H1 (cell line): ENCODE measurements at places on chromosomes 7 and 10.

DNA sequence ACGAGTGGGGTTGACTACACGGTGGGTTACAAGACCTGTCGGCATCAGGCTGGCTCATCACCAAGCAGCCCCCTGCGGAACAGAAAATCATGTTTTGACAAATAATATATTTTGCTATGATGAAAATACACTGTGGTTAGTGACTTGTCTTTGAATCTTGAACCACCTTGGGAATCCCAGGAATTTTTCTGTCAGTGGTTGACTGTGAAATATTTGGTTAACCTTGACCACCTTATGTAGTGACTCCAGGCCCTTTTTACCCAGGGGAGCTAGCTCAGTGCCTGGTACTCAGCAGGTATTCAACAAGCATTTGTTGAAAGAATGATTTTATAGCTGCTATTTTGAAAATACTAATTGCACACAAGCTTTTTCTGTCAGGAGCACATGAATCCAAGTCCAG lies 406.0 kb downstream of the PHF14 start:
- no peak for DNase-seq

DNA sequence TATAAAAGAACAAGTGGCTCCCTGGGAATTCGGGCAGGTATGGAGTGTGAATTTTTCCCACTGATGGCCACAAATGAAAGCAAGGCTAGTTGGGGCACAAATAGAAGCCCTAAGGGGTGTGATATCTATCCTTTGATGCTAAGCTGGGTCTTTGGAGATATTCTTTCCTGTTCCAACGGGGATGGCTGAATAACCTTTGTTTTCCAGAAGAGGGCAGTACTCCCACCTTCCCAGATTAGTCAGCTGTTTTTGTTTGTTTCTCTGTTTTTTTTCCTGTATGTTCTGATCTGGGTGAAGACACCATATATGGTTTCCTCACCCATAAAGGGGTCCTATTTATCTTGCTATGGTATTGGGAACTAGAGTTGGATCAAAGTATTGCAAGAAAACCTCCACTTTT lies 947.7 kb upstream of the SORCS1 start:
- peak; percentile 1 for DNase-seq

GRCh38 chr7:128398841-128399135 lies 11.0 kb downstream of the IMPDH1 start:
- DNase-seq: no peak

DNA sequence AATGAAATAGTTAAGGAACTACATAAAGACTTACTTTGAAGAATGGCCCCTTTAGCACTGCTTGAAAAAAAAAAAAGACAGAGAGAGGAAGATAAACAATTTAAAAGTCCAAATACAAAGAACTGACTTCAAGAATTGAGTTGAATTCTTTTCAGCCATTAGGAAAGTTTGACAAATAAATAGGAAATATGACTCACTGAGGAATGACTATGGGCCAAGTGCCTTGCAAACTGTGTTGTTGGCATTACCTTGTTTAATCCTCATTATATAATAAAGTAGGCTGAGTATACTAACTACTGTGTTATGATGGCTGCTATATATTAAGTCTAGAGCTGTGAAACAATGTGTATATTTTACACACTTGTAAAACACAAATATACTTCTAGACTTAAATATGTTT lies 151.1 kb downstream of the ELMO1 start:
- no peak for DNase-seq

DNA sequence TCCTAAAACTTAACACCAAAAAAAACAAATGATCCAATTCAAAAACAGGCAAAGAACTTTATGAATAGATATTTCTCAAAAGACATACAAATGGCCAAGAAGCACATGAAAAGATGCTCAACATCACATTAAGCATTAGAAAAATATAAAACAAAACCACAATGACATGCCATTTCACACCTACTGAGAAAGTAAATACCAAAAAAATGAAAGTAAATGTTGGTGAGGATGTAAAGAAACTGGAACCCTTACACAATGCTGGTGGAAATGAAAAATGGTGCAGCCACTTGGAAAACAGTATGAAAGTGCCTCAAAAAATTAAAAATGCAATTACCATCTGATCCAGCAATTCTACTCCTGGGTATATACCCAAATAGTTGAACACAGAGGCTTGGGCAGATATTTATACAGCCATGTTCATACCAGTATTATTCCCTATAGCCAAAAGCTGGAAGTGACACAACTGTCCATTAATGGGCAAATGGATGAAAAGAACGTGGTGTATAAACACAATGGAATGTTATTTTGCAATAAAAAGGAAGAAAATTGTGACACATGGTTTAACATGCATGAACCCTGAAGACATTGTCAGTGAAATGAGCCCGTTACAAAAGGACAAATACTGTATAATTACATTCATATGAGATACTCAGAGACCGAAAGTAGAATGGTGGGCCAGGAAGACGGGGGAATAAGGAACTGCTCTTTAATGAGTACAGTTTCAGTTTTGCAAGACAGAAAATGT lies 89.0 kb downstream of the JMJD1C start:
- no peak for DNase-seq

DNA sequence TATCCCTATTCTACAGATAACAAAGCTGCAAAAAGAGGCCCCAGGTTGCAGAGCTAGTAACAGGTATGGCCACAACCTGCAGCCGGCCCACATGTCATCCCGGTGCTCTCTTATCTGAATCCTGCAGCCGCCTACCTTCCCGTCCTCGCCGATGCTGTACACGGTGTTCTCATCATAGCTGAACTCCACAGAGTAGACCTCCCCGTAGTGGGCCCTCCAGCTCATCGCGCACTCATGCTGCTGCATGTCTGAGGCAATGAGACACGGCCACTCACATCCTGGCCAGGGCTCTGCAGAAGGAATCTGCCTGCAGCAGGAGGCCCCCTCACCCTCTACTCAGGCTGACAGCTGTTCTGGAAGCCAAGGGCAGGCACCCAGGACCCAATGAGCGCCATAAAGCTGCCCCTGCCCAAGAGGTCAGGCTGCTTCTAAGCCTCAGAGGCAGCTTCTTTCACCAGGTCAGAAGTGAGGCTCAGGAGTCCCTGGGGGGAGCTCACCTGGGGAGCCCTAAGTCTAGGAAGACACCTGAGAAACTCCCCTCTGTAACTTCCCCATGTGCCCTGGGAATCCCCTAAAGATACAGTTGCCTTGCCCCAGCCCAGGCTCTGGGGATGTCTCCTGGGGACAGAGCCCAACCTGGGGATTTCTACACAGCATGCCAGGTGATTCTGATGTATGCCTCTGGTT lies 17.9 kb upstream of the CYREN start:
- DNase-seq: no peak

DNA sequence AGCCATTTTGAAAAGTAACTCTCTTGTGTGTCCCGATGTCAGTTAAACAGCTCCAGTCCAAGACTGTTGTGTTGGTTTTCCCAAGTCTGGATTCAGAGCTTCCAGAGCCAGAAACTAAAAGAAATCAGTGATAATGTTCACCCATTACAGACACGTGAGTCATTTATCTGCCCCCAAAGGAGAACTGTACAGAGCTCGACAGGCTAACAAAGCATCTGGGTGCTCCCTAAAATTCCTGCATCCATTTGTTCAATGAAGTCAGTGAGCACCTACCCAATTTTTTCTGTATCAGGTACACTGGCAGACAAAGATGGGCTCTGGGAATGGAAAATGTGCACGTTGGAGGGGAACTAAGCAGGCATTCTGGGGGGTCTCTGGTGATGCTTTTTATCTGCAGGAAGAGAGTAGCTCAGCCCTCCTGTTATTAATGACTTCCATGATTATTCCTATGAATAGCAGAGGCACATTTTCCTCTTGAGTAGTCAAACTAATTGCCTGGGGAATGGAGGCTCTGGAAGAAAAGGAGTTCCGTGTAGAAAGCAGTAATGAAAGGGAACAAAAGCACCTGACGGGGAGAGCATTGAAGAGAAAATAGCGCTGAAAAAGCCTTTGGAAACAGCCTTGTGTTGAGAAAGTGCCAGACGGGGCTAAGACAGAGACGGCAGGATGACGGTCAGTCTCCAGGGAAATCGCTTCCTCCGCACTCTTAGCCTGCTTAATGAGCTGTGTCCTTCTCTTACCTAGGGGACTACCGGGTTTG lies 75.3 kb downstream of the GAD2 start:
- no peak for DNase-seq

DNA sequence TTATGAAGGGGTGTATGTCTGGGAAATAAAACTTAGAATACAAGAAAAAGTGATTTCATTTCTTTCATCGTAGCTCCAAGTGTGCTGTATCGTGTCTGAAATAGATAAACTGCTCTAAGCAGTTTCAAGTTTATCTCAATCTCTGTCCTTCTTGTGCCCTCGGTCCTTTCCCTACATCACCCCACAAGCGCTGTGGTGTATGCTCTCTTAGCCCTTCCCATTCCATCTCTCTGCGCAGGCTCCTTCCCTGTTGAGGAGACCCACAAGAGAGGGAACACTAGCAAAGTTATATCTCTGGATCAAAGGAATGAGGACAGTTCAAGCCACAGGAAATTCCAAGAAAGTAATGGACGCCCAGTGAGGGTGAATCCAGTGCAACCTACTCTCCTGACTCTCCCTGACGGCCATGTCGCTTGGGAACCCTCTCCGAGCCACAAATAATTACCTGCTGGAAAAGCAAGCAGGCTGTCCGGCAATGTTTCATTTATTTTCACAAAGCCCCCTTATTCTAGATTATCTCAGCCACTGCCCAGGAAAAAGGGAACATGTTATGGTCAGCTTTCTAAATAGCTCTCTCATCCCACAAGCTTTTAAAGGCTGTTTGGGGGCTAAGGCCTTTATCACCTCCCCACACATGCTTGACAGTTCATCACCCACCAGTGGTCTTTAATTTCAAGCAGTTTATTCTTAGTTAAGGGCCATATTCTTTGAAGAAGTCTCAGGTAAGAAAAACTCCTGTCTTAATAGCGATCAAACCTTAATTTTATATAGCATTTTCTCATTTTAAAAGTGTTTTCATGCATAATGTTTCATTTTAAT lies 34.8 kb downstream of the LRRC4 start:
- no peak for DNase-seq

- no peak for DNase-seq
These were observed 312 bp downstream of the PDCD11 start for GRCh38 chr10:103396789-103397087.

- DNase-seq: no peak
These were observed 114.0 kb upstream of the COBL start for GRCh38 chr7:51430480-51431086.

GRCh38 chr10:113523071-113523470 lies 29.8 kb upstream of the HABP2 start:
- DNase-seq: no peak

GRCh38 chr10:722281-723060 lies 33.0 kb upstream of the DIP2C start:
- no peak for DNase-seq

DNA sequence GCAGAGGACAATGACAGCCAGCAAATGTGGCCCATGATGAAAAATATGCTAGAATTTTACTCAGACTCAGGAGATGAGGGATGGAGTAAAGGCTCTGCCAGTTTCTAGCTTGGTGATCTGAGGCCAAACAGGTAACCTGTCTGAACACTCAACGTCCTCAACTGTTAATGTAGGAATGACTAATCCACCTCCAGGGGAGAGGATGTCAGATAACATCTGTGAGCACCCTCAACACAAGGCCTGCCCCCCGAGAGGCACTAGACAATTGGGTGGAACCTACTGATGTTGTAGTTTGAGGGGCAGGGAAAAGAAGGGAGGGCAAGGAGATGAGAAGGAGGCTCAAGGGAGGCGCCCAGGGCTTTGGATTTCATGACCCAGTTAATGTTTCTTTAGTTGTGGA lies 445.1 kb downstream of the PLXNA4 start:
- DNase-seq: no peak

DNA sequence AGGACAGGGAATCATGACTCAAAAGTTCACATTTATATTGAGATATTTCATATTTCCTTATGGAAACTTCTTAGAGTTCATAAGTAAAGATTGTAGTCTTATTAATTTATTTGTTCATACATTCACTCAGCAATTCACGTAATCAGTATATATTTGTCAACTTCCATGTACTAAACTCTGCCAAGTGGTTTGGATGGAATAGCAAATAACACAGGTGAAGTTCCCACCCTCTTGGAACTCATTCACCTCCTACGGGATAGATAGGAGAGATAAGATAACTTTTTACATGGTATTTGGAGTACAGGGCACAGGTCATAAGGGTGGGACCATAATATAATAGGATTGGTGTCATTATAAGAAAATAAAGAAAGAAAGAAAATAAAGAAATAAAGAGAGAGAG lies 234.0 kb downstream of the CDC14C start:
- DNase-seq: no peak

GRCh38 chr7:99579956-99580777 lies 17.9 kb upstream of the TMEM225B start:
- DNase-seq: no peak

GRCh38 chr10:80259405-80259871 lies 30.0 kb downstream of the MAT1A start:
- DNase-seq: no peak

DNA sequence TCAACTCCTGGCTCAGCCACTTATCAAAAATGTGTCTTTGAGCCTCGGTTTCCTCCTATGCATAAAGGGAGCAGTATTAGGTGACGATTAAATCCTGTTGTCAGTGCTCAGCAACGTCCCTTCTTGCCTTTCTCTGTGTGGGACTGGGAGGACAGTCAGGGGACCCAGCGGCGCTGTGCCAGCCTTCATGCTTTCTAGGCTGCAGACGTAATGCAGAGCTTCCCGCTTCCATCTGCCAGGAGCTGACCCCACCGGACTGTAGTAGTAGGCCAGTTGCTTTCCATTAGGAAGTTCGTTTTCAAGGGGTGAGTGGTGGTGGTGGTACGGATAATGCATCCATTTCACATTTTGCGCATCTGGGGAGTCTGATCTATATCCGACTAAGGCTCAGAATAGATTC lies 321.8 kb downstream of the PLXNA4 start:
- DNase-seq: no peak

DNA sequence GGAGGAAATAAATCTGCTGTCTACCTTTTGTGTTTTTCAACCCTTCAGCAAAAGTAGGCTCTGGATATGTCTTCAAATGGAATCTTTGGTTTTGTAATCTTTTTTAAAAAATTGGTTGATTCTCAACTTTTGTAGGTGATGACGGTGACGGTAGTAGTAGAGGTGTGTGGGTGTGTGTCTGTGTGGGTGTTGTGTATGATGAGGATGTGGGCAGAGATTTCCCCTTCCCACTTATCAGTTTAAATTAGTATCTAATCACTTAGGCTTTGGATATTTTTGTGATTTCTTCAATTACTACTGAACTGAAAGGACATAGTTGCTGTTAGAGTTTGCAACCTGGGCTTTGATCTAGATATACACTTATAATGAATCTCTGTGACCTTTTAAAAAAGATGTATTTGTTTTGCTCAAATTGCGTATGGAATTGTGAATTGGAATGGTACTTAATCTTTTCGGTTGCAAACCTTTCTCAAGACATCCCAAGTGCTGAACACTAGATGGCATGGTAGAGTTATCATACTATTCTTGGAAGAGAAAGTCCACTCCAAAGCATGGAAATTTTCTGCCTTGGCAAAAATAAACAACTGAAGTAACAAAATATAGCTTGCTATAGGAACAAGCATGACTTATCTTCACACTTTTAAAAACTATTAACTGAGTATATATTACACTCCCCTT lies 51.9 kb upstream of the A1CF start:
- DNase-seq: no peak

GRCh38 chr10:80471715-80472233 lies 17.7 kb downstream of the TSPAN14 start:
- no peak for DNase-seq
